Stimulated activated CD4-positive, alpha-beta T cell treated with anti-CD3 and anti-CD28 coated beads, Interleukin-4, amount 100 ng/mL, for 4 hours (primary cell): ENCODE measurements at places on chromosomes 1 and 21.

- DNase-seq: no peak
Measured at GRCh38 chr1:163035446-163036249, 33.5 kb upstream of the RGS4 start.

- DNase-seq: no peak
Measured at GRCh38 chr1:210900079-210900478, 233.9 kb downstream of the KCNH1 start.

DNA sequence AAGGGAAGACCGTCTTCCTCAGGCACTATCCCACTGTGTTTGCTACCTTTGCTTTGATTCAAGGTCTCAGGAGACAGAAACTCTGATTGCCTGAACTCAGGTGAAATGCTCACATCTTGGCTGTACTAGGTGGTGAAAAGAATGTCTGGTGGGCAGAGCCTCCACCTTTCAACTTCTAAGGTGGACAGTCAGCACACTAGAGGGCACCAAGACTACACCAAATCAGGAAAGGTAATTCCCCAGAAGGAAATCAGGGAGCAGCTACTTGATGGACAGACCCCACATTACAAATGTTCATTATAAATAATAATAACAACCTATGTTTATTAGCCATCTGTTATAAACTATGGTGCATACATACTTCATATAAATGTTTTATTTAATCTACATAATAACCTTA lies 220.9 kb downstream of the ATG4C start:
- DNase-seq: no peak

DNA sequence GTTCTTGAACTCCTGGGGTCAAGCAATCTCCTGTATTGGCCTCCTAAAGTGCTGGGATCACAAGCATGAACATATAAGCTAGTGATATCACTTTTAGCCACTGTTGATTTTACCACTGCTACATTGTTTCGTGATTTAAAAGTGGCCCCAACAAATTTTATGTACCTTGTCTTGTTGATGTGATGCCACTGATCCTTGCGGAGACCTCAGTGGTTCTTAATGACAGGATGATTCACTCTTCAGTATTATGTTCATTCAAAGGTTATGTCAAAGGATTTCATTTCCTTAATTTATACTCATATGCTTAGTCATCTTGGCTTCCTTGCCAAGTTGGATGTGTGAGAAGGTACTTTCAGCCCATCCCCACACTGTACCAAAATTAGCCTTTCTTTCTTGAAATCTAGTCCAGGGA lies 12.1 kb downstream of the PRKACB start:
- DNase-seq: no peak

- DNase-seq: no peak
Measured at GRCh38 chr1:88897070-88897730, 5.8 kb upstream of the GTF2B start.

- peak; percentile 56 for DNase-seq
Measured at GRCh38 chr1:38026592-38027200, 14.2 kb downstream of the UTP11 start.

DNA sequence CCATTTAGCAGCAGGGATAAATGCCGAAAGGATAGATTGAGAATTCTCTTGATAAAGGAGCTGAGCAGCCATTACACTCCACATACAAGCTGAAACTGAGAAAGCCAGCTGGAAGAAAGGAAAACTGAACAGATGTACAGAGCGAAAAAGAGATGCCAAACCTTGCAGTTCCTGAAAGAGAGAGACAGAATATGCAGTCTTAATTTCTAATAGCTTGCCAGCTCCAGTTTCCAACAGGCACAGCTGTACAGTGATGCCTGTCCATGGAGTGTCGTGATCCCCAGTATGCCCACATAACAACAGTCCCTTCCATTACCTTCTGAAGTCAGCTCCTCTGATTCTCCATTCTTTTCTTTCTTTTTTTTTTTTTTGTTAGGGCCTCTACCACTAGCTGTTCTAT lies 22.7 kb downstream of the ABL2 start:
- no peak for DNase-seq

GRCh38 chr1:184753117-184753516 lies 1.5 kb downstream of the EDEM3 start:
- DNase-seq: no peak

DNA sequence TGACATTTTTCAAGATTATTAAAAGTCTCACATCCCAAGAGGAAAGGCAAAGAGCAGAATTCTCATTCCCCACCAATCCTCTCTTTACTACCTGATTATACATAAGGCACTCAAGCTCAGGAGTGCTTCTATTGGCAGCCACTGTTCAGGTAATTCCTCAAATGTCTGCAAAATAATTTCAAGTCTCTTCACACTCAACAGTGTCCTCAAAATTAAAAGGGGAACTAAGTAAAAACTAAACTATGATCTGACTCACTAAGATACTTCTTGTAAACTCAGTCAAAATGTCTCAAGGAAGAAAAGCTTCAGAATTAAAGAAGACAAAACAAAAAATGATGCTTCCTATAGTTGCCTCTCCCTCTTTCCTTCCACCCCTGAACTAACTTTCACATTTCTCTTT lies 135.6 kb downstream of the GPATCH2 start:
- DNase-seq: no peak

- DNase-seq: no peak
Measured at GRCh38 chr1:85411567-85412305, 53.2 kb downstream of the DDAH1 start.

DNA sequence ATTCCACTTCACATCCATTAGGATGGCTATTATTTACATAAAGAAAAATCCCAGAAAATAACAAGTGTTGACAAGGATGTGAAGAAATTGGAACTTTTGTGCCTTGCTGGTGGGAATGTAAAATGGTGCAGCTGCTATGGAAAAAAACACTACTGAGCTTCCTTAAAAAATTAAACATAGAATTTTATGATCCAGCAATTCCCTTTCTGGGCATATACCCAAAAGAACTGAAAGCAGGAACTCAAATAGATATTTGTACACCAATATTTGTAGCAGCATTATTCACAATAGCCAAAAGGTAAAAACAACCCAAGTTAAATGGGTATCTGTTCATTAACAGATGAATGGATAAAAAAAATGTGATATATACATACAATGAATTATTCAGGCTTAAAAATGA lies 45.6 kb downstream of the WNT2B start:
- no peak for DNase-seq

DNA sequence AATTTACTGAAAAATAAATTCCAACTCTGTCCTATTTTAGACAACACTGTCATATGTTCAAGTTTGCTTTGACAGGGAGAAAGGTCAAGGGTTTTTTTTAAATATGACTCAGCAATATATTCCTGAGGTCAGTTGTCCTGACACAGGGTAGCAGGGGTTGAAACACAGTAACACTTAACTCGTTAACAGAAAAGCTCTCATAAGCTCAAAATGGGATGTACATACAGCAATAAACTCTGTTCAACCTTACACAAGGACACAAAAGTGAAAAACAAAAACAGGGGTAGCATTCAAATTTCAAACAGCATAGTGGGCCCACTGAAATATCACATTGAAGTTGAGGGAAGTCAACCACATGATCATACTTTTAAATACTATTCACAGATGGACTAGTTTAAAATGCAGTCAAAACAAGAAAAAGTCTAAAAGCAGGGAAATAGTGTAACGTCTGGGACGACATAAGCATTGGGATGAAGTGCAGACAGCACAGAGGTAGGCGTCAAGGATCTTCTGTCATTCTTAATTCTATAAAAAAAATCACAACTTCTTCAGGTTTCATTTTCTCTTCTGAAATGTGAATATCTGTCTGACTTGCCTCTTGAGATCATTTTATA lies 89.9 kb downstream of the SLC44A5 start:
- DNase-seq: no peak

DNA sequence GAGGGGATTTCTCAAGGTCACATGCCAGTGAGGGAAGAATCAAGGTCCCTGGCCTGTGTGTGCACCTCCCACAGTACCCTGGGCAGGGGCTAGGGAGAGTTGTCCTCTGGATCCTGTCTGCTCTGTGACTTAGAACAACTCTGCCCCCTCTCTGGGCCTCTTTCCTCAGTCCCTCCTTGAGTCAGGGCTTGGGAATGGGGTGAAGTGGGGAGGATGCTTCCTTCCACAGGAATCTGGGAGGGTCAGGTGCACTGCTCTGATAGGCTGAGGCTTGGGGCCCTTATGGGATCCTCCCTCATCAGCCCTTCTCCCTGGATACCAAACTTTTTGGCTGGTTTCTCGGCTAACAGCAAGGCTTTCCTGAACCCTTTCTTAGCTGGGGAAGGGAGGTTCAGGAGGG lies 2.5 kb downstream of the TRNP1 start:
- DNase-seq: no peak

- DNase-seq: no peak
Measured at GRCh38 chr1:14055442-14056223, 355.6 kb downstream of the PRDM2 start.

- DNase-seq: peak; percentile 41
Measured at GRCh38 chr1:94247138-94248094, 10.0 kb upstream of the ARHGAP29 start.

DNA sequence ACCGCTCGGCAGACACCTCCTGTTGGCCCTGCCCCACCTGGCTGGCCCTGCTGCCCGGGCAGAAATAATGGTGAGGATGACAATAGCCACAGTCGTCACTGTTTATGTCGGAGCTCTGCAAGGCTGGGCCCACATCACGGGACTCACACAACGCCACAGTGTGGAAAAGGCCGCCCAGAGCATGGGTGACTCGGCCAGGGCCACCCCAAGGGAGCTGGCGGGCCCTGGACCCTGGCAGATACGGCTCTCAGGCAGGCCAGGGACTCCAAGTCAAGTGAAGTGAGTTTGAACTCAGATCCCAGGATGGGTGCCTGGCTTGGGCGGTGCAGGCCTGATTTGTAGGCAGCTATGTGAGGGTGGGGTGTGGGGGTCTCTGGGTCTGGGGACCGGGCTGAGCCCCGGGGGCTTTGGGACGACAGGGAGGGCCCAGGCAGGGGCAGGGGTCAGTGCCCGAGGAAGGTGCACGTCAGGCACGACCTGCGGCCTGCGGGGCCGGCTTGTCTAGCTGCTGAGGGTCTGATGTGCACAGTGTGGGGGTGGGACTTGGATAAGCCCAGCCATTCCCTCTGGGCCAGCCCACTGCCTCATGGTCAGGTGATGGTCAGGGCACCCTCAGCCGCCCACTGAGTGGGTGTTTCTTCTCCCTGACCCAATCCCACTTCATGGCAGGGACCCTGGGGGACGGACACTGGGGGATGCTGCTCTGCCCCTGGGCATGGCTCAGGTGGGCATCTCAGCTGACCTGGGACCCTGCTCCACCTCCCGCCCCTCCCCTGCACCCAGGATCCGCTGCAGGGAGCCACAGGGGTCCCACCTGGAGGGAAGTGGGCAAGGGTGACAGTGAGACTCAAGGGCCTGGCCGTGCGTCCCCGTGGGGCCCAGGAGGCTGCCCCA lies 1.0 kb downstream of the RNF223 start:
- no peak for DNase-seq

DNA sequence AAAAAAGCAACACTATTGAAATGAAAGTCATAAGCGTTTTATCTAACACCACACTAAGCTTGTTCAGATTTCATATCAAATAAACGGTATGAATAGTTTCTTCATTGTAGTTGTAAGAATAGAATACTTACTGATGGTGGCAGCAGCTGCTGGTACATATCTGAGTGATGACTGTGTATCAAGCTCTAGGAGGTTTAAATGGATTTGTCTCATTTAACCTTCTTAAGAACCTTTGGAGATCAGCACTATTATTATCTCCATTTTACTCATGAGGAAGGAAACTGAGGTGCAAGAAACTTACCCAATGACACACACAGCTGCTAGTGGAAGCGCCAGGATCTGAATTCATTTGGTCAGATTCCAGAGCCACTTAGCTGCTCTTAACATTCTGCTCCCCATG lies 104.0 kb downstream of the EIF4G3 start:
- no peak for DNase-seq

DNA sequence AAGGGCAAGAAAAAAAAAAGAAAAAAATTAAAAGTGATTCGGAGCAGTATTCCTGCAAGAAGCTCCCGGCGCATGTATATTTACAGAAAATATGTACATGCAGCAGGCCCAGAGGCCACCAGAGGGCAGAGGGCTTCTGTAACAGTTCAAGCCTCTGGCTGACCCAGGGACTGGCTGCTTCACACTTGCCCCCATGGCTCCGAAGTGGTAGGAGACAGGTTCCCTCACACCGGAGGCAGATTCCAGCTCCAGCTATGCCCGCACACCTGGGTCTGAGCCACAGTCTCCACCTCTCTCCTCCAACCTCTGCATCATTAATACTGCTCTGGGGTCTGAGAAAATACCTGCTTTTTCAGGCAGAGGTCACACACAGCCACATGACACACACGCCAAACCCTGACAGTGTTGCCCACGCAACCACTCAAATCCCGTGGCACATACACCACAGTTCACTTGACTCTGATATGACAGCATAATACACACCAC lies 2.2 kb upstream of the ARHGAP30 start:
- DNase-seq: peak; percentile 38

DNA sequence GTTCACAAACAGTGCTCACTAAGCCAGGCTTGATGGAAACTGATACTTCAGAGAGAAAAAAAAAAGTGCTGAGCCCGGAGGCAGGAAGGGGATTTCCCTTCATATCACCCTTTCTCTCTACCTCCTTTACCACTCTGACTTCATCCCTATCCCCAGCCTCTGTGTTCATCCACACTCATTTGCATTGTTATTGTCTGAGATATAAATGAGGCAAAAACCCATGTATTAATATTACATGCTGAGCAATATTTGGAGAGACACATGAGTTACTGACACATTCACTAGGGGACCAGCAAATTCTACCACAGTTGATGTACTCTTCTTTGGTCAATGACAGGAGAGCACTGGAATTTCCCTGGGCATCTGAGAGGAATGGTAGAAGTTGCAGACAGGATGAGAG lies 175.8 kb downstream of the TNFSF18 start:
- DNase-seq: no peak

- DNase-seq: no peak
Measured at GRCh38 chr1:98791498-98791897, 130.0 kb downstream of the SNX7 start.

DNA sequence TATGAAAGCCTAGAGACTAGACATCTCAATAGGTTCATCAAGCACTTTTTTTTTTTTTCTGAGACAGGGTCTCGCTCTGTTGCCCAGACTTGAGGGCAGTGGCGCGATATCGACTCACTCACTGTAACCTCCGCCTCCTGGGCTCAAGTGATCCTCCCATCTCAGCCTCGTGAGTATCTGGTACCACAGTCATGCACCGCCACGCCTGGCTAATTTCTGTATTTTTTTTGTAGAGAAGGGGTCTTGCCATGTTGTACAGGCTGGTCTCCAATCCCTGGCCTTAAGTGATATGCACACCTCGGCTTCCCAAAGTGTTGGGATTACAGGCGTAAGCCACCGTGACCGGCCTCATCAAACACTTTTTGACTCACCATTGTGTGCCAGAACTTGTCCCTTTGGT lies 613 bp upstream of the GPATCH4 start:
- DNase-seq: no peak

DNA sequence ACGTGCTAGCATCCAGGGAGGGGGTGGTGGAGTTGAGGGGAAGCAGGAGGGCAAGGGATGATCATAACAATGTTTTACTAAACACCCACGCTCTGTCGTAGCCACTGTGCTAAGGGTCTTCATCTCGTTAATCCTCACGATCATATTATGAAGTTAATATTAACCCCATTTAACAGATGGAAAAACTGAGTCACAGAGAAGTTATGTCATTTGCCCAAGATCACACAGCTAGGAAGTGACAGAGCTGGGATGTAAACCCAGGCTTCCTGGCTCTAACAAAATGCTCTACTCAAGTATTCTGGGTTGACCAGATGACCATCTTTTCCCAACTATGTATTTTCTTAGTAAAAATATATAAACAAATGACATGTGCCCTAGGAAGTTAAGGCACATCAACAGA lies 88.7 kb downstream of the TAS1R2 start:
- DNase-seq: no peak

GRCh38 chr1:11453742-11454491 lies 25.0 kb upstream of the DISP3 start:
- no peak for DNase-seq
